ENCODE measurements at places on chromosomes 12 and 14.

DNA sequence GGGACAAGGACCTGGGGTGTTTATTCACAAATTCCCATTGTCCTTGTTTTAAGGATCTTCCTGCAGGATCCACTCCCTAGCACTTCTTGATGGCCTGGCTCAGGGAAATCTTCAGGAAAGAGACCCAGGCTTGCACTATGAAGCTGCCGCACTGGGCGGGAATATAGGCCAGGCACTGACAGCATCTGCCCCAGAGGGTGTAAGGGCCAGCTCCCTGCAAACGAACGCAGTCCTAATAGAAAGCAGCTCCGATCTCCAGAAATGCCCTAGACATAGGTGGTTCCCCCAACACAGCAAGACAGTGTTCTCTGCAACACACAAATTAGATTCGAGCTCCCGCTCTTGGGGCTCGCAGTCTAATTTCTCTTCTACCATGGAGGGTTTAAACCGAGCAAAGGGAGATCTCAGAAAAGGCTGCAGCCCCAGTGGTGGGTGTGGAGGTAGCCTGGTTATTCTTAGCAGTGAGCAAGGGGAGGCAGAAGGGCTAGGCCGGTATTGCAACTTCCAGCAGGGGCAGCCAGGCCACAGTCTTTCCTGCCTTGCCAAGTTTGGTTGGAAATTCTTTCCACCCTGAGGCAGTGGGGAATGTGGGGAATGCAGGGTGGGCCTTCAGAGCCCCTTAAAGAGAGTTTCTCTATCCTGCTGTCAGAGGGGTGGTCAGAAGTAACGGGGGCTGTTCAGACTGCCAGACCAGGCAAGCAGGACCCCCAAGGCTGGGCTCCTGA, 16.1 kb upstream of the WSCD2 start:
- H3K27ac ChIP-seq, result no peak overlapping the region
- no peaks in the 10 kb centered on the region for H3K36me3 ChIP-seq
- no peaks in the 10 kb centered on the region for H3K4me1 ChIP-seq
- DNase-seq, result no peak
- H3K27me3 ChIP-seq, result no peaks in the 10 kb centered on the region

GRCh38 chr14:56952766-56953473, 142.6 kb upstream of the OTX2 start:
- H3K4me1 ChIP-seq, result peaks cover 2% of the 10 kb centered on the region
- no peak overlapping the region for H3K27ac ChIP-seq
- no peaks in the 10 kb centered on the region for H3K27me3 ChIP-seq
- peak; percentile 78 for DNase-seq
- H3K4me3 ChIP-seq, result no peak overlapping the region

DNA sequence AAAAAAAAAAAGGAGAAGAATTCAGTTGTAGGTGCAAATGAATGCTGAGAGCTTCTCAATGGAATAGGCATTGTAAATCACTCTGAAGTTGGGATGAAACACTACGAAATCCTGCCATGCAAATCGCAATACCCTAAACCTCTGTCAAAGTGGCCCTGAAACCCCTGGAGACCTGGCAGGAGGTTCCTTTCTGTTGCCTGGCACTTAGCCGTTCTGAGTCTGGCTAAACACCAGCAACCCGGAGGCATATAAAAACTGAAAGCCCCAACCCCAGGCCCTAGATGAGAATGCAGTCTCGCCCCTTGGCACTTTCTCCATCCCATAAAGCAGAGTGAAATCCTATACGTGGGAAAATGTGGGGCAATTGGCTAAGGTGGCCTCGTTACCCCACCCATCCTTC, 151.5 kb upstream of the PARP11 start:
- DNase-seq, result no peak
- H3K36me3 ChIP-seq, result no peaks in the 10 kb centered on the region
- H3K27me3 ChIP-seq, result no peaks in the 10 kb centered on the region
- H3K4me3 ChIP-seq, result no peak overlapping the region

GRCh38 chr12:1020389-1020788, 29.4 kb downstream of the ERC1 start:
- no peak overlapping the region for H3K27ac ChIP-seq
- H3K36me3 ChIP-seq, result peaks cover 5% of the 10 kb centered on the region
- H3K4me1 ChIP-seq, result no peaks in the 10 kb centered on the region
- DNase-seq, result no peak
- H3K4me3 ChIP-seq, result no peak overlapping the region

- no peaks in the 10 kb centered on the region for H3K4me1 ChIP-seq
- no peak for DNase-seq
- H3K36me3 ChIP-seq, result no peaks in the 10 kb centered on the region
Measured at GRCh38 chr12:6077692-6078083, 46.8 kb downstream of the VWF start.

GRCh38 chr14:100142073-100143040, 17.1 kb downstream of the DEGS2 start:
- no peaks in the 10 kb centered on the region for H3K27me3 ChIP-seq
- DNase-seq, result peak; percentile 73
- H3K4me3 ChIP-seq, result no peak overlapping the region
- peaks cover 42% of the 10 kb centered on the region for H3K36me3 ChIP-seq

- peaks cover 10% of the 10 kb centered on the region for H3K27me3 ChIP-seq
- DNase-seq, result no peak
- peaks cover 60% of the 10 kb centered on the region for H3K4me1 ChIP-seq
- H3K27ac ChIP-seq, result peak overlapping the region; percentile 95
- H3K4me3 ChIP-seq, result no peak overlapping the region
- no peaks in the 10 kb centered on the region for H3K36me3 ChIP-seq
Measured at GRCh38 chr14:69263771-69264170, 3.8 kb downstream of the GALNT16 start.

- H3K4me3 ChIP-seq, result no peak overlapping the region
- H3K4me1 ChIP-seq, result peaks cover 3% of the 10 kb centered on the region
- H3K27me3 ChIP-seq, result peaks cover 5% of the 10 kb centered on the region
- DNase-seq, result no peak
- no peak overlapping the region for H3K27ac ChIP-seq
Measured at GRCh38 chr12:30850684-30851083, 75.9 kb upstream of the TSPAN11 start.

DNA sequence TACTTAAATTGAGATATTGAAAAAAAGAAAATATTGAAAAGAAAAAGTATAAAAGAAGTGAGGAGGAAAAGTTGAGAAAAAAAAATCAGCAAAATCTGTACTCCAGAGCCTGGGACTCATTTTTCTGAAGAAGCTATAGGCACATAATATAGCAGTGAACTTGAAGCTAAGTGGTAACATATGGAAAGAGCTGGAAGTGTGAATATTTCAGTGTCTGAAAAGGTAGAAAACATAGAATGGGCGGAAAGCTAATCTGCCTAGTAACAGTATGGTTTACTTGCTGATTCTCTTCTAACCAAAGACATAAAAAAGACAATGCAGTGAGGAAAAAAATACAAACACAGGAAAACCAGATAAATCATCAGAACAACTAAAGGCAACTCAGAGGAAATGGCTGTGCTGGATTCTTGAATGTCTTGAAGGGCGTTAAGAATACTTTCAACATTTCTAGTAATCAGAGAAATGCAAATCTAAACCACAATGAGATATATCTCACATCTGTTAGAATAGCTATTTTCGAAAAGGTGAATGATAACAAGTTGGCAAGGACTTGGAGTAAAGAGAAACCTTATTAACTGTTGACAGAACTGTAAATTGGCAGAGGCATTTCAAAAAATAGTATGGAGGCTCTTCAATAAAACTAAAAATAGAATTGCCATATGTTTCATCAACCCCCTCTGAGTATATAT, 784.6 kb downstream of the LRFN5 start:
- no peaks in the 10 kb centered on the region for H3K27me3 ChIP-seq
- H3K4me3 ChIP-seq, result no peak overlapping the region
- no peaks in the 10 kb centered on the region for H3K4me1 ChIP-seq
- no peak overlapping the region for H3K27ac ChIP-seq
- DNase-seq, result no peak

GRCh38 chr14:64549016-64549415, 745 bp upstream of the PPP1R36 start:
- H3K4me1 ChIP-seq, result peaks cover 8% of the 10 kb centered on the region
- peaks cover 10% of the 10 kb centered on the region for H3K27me3 ChIP-seq
- no peak overlapping the region for H3K4me3 ChIP-seq

DNA sequence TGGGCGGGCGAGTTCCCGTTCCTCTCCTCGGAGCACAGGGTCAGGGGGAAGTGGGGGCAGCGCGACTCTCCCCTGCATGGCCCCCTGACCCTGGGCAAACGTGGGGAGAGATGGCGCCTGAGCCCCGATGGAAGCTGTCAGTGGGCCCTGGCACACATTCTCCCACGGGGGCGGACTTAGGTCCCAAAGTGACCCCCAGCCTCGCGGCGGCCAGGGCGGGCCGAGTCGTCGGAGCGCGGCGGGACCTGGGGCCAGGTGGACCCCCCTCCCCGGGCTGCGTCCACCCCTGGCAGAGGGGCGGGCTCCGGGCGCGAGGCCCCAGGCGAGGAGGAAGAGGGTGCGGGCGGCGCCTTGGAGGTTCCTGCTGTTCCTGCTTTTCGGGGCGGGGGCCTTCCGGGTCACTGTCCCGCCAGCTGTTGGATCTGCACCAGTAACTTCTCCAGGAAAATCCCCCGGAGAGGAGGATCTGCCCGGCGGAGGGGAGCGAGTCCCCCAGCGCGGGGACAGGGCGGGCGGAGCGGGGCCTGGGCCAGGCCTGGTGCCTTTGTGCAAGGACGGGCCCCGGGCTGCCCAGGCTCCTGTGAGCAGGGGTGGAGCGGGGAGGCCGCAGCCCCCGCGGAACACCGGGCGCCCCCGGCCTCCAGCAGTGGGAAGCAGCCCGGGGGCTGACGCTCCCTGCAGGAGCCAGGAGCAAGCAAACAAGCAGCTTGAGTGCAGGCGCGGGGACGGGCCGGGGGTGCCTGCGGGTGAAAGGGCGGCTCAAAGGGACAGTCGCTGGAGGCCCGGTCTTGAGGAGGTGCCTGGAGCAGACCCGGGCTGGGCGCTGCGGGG, 15.3 kb downstream of the TNFAIP2 start:
- peaks cover 8% of the 10 kb centered on the region for H3K4me1 ChIP-seq
- no peak overlapping the region for H3K4me3 ChIP-seq
- DNase-seq, result no peak
- H3K27ac ChIP-seq, result no peak overlapping the region

DNA sequence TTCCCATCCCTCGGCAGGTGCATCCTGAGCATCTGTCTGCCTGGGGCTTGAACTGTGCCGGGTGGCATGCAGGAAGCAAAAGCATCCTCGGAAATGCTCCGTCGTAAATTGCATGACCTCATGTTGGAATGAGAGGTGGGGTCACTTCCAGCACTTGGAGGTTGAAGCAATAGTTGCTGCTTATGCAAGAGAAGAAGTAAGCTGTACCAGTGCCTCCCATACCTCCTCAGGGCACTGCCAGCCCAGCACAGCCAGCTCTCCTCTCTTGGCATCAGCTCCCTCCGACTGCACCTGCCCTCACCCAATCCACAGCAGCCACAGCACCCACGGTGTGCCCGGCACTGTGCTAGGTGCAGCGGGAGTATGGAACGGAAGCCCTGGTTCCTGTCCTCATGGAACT, 11.5 kb downstream of the TEAD4 start:
- no peaks in the 10 kb centered on the region for H3K36me3 ChIP-seq
- H3K4me3 ChIP-seq, result no peak overlapping the region
- H3K4me1 ChIP-seq, result no peaks in the 10 kb centered on the region
- H3K27me3 ChIP-seq, result no peaks in the 10 kb centered on the region
- H3K27ac ChIP-seq, result no peak overlapping the region

DNA sequence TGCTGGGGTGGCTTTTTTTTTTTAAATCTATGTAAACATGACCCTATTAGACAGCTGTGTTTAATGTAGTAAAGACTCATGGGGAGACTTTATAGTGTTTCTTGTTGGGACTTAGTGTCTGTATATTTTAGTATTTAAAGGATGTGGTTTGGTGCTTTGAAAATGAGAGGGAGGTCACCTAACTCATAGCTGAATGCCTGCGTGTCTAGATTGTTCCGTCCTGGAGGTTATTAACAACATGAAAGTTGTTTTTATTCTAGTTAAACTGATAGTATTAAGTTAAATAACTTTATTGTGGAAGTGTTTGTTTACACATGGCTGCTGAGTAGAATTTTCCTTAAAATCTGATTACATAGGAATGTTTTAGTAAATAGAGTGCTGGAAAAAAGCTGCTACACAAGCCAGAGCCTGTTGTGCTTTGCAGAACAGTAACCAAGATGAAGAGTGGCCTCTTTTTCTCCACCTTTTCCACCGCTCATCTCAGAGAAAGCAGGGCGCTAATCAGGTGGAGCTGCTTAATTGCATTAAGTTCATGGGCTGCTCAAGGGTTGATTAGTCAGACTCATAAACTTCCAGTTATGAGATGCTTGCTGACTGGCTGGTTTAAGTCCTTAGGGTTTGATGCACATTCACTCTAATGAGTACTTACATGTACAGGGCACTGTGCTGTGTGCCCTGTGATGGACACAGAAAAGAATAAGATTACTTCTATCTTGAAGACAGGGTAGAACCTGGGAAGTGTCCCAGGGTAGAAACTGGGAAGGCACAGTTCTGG, 62.7 kb downstream of the FBXO34 start:
- no peaks in the 10 kb centered on the region for H3K36me3 ChIP-seq
- H3K4me1 ChIP-seq, result peaks cover 28% of the 10 kb centered on the region
- H3K27me3 ChIP-seq, result no peaks in the 10 kb centered on the region
- H3K4me3 ChIP-seq, result no peak overlapping the region

GRCh38 chr14:76050797-76051392, 65.3 kb downstream of the IFT43 start:
- H3K4me3 ChIP-seq, result no peak overlapping the region
- no peak overlapping the region for H3K27ac ChIP-seq
- H3K4me1 ChIP-seq, result no peaks in the 10 kb centered on the region
- DNase-seq, result peak; percentile 38

DNA sequence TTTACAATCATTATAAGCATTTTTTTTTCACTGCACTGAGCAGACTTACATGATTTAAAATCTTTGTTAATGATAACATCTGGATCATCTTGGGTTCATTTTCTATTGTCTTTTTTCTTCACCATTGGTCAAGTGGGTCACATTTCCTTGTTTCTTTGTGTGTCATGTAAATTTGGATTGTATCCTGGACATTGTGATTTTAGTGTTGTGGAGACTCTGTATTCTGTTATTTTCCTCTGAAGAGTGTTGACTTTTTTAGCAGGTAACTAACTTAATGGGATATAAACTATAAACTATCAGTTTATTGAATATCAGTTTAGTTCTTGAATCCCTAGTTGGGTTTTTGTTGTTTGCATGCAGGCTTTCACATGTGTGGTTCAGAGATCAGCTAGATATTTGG, 4.0 kb upstream of the UNC79 start:
- no peak for DNase-seq
- H3K27ac ChIP-seq, result no peak overlapping the region
- H3K4me1 ChIP-seq, result no peaks in the 10 kb centered on the region
- no peak overlapping the region for H3K4me3 ChIP-seq
- H3K36me3 ChIP-seq, result no peaks in the 10 kb centered on the region
- H3K27me3 ChIP-seq, result peaks cover 28% of the 10 kb centered on the region

- no peak overlapping the region for H3K4me3 ChIP-seq
- no peaks in the 10 kb centered on the region for H3K4me1 ChIP-seq
- no peak overlapping the region for H3K27ac ChIP-seq
- DNase-seq, result no peak
- H3K27me3 ChIP-seq, result no peaks in the 10 kb centered on the region
Measured at GRCh38 chr14:93928184-93929047, 1.3 kb downstream of the FAM181A start.
